ENCODE measurements at places on chromosomes 6 and 20.
A peak's percentile ranks its signal among the peaks of the same experiment; 100 is the strongest.

DNA sequence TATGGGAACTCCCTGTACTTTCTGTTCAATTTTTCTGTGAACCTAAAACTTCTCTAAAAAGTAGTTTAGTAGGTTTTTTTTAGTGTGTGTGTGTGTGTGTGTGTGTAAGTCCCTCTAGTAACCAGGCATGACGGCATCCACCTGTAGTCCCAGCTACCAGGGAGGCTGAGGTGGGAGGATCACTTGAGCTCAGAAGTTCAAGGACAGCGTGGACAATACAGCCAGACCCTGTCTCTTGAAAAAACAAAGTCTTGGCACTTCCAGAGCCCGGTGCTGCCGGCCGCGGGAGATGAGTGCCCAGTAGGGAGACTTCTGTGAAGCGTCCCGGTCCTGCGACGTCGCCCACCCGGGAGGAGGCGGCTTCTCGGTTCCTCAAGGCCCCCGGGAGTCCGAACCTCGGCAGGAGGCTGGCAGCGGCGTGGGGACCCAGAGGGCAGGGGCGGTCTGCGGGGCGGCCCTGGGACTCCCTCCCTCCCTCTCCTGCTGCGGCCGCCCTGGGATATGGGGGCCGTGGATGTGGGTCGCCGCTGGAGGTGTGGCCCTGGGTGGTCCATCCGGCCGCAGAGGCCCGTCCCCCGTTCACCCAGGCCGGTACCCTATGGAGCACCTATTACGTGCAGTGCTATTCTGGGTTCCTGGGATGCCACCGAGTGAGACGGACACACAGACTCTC, 78.0 kb upstream of the SIRPG start:
- DNase-seq = no peak

DNA sequence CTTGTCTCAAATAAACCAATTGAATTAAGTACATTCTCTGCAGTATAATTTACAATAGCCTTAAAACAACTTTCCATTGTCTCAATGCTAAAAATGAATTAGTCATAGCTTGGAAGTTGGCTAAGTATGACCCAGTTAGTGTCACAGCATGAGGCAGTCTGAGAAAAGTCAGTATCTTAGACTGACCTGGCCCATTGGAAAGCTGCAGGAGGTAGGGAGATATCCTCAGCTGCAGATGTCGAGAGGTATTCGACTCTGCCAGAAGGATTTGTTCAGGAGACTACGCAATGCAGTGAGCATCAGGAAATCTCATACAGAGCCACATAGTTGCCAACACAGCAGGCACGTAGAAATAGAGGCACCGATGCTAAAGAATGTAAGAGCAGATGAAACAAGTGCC, 350.9 kb upstream of the NRSN1 start:
- DNase-seq = no peak

DNA sequence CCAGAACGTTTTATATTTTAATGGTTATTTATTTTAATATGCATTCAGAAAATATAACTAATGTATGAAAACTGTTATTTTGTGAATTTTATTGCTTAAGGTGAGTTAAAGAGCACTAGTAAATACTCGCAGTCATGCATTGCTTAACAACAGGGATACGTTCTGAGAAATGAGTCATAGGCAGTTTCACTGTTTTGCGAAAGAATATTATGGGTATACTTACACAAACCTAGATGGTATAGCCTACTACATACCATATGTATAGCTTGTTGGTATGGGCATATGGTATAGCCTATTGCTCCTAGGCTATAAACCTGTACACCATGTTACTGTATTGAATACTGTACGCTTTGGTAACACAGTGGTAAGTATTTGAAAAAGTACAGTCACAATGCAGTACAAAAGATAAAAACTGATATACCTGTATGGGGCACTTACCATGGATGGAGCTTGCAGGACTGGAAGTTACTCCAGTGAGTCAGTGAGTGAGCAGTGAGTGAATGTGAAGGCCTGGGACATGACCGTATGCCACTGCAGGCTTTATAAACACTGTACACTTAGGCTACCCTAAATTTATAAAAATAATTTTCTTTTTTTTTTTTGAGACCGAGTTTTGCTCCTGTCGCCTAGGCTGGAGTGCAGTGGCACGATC, 38.5 kb downstream of the ARFGEF2 start:
- DNase-seq = no peak

- DNase-seq = no peak
These were observed 253.6 kb upstream of the EXOC2 start for GRCh38 chr6:946546-946945.

- DNase-seq = no peak
These were observed 32.6 kb downstream of the CEP85L start for GRCh38 chr6:118618676-118619377.

DNA sequence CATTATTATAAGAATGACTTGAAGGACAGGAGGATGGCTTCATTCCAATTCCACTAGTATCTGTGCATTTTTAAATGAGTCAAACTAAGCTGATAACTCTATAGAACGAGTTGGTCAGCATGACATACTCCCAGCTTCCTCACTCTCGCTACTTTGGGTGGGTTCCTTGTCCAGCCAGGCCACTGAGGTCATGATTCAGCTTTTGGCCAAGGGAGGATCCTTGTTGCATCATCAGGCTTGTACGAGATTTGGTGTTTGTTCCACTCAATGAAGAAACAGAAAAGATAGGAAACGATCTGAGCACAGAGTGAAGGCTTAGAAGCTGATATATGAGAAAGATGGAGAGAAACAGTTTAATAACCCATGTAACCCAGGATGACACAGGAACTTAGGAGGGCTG, 19.8 kb downstream of the NEDD9 start:
- no peak for DNase-seq

DNA sequence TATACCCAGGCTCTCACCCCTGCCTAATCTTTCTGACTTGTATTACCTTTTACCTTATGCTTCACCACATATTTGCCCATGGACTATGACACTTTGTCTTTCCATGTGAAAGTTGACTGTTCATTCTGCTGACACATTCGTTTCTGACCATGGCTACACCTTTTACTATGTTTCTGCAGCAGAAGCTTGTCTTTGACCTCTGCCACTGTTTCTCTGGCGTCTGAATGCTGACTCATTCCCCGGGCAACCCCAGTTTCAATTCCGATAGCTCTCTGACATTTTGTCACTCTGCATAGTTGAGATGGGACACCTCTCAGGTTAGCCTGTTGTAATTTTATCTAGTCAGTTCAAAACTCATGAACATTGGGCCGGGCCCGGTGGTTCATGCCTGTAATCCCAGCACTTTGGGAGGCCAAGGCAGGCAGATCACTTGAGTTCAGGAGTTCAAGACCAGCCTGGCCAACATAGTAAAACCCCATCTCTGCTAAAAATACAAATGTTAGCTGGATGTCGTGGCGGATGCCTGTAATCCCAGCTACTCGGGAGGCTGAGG, 50.7 kb downstream of the SLC26A8 start:
- no peak for DNase-seq

DNA sequence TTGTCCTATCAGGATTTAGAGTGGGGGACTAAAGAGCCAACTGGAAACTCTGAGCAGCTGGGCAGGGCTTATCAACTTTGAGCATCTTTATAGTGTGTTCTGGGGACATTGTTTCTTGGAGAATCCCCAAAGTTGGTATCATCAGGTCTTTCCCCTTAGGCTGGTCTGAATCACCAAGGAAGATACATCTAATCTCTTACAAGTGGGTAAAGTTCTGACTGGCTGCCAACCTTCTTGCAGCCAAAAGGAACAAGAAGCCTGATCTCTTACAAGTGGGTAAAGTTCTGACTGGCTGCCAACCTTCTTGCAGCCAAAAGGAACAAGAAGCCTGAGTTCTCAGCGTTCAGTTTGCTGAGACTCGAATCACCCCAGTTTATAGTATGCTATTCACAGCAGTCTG, 1.6 kb upstream of the MED23 start:
- no peak for DNase-seq

GRCh38 chr6:46044881-46045617, 29.4 kb upstream of the CLIC5 start:
- DNase-seq = no peak

DNA sequence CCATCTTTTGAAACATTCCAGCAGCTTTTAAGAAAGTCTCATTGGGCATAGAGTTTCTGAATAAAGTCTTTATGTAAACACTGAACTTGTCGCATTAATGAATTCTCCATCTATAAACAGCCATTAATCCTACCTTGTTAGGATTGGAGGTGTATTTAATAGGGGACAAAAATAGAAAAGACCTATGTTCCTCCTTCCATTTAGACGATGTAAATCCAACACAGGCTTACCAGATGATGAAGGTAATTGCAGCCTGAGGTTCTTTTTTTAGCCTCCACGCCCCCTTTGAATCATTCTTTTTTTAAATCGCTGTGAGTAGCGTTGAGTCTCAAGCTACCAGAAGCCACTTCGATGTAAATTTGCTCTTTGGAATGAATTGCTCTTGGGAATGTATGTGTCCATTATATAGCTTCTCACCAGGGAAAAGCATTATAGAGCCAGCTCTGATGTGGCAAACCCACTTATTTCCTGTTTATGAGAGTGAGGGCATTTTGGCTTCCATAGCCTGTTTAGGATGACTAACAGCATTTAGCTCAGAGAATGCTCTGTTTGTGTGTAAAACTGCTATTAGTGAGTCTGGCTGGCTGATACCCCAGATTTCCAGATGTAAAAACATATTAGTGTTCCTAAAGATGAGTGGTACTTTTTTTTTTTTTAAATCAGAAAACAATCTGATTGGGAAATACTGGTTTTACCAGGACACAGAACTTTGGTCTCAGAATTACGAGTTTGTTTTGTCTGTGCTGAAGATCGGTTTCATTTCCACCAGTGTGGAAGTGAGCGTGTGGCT, 74.9 kb upstream of the CLDN20 start:
- DNase-seq = no peak

- no peak for DNase-seq
These were observed 15.8 kb downstream of the TFEB start for GRCh38 chr6:41719436-41720261.

GRCh38 chr6:157541618-157542413, 160.8 kb downstream of the ZDHHC14 start:
- no peak for DNase-seq

DNA sequence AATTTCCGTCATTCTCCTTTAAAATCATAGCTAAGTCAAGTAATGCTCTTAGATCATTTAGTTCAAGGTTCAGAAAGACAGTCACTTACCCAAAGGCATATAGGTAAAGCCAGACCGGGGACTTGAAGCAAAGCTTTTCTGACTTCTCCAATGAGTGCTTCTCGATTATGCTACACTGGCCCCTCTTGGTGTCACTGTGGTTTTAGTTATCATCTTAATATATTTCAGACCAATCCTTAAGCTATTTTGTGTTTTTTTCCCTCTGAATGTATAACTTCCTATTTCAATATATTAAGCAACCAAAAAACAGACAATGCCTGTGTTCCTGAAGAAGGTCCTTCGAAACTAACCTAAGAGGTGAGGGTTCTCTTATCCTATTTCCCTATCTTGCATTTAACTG, 3.9 kb downstream of the PRDM1 start:
- no peak for DNase-seq

GRCh38 chr6:127520066-127520465, 931 bp upstream of the MTCL3 start:
- DNase-seq = no peak

GRCh38 chr20:53938739-53939138, 131.7 kb downstream of the BCAS1 start:
- no peak for DNase-seq

- DNase-seq = no peak
These were observed 64.9 kb downstream of the RNF182 start for GRCh38 chr6:13989496-13990144.

GRCh38 chr20:51272401-51272800, 249.5 kb upstream of the KCNG1 start:
- peak; percentile 10 for DNase-seq

DNA sequence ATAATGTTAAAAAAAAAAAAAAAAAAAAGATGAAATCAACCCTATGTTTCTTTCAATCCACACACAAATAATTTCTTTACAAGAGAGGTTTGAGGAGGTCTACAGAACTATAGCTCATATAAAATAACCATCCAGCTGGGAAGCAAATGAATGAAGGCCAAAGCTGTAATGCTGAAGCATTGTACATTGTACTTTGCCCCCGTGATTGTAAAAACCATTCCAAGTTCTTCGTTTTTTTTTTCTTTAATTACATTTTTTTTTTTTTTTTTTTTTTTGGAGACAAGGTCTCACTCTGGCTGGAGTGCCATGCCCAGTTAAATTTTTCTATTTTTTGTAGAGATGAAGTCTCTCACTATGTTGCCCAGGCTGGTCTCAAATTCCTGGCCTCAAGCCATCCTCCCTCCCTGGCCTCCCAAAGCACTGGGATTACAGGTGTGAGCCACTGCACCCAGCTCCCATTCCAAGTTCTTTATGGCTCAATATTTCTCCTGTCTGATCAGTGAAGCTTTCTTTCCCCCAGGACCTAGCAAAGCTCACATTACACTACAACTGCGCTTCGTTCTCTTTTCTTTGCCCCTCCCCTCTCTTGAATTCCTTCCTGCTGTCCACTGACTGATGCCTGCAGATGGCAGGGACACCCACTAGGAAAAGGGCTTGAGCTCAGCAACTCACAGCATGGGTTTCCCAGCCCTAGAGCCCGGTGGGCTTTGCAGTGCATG, 53.0 kb upstream of the NOP56 start:
- DNase-seq = peak; percentile 56

- DNase-seq = no peak
These were observed 32.7 kb downstream of the LYRM2 start for GRCh38 chr6:89605861-89606260.

DNA sequence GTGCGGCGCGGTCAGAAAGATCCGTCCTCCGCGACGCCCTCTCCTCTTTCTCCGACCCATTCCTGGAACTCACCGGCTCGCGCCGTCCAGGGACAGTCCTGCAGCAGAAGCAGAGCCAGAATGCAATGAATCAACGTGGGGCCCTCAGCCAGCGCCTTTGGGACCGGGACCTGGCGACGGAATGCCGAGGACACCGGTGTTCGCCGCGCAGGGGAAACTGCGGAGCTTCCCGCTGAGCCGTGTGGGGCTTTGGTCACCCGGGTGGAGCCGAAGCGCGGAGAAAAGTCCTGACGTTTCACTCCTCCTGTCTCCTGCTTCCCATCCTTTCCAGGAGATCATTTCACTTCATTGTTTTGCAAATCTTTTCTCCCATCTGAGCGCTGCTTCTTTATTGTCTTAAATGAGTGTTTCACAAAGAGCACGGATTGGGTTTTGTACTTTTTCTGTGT, 26.5 kb downstream of the ULBP1 start:
- DNase-seq = no peak

GRCh38 chr20:25741088-25741487, 44.4 kb upstream of the ZNF337 start:
- DNase-seq = no peak

DNA sequence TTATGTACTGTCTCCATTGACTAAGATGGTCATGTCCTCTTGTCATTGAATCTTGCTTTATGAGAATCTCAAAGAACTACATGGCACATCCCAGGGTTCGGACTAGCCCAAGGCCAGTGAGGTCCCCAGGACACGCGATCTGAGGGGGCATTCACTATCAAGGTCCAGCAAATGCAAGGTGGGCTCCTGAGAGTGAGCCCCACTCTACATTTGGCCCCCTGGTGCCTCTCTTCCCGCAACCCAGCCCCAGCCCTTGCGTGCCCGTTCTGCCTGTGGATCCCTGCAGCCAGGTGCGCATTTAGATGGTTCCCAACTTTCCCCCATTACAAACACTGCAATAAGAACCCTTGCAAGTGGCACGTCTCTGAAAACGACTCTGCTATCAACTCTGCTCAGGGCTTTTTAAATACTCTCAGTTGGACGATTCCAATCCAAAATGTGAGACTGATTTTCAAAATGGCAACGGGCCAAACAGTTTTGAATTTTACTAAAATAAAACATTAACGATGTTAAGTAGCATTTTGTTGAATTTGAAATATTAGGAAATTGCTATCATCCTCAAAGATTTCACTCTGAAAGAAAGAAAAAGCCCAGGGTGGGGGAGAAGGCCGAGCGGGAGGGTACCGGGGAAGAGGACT, 59.6 kb downstream of the NFATC2 start:
- no peak for DNase-seq

GRCh38 chr20:33209789-33210188, 7.4 kb upstream of the BPIFA3 start:
- DNase-seq = no peak
